ENCODE measurements at places on chromosomes 3 and 15.
A peak's percentile ranks its signal among the peaks of the same experiment; 100 is the strongest.

DNA sequence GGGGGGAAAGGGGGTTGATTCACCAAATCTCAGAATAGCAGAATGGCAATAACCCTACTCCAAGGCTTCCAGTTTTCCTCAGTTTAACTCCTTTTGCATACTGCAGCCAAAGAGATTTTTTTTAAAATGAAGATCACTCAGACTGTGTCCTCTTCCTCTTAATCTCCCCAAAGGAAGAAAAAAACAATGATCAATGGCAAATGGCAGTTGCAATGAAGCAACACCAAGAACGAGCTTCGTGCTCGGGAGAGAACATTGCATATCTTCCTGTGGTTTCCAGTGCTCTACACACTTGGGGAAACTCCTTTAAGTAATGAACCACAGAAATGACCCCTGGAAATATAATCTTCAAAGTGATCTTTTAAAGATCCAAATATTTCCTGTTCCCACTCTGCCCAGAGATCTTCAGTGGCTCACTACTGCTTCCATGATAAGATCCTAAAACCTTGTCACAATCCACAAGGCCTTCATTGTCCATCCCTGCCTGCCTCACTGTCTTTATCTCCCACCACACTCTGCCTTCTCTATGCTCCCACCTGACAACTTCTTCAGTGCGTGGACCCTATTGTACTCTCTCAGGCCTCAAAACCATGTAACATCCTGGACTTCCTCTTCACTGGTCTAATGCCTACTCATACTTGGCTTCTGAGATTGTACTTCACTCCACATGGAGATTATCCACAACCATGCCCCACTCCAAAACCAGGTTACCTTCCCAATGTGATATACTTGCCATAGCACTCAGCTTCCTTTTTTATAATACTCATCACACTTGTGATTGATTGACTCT, 394.8 kb downstream of the FHIT start:
- DNase-seq: no peak

GRCh38 chr3:152151216-152151876, 117.4 kb upstream of the MBNL1 start:
- no peak for DNase-seq

DNA sequence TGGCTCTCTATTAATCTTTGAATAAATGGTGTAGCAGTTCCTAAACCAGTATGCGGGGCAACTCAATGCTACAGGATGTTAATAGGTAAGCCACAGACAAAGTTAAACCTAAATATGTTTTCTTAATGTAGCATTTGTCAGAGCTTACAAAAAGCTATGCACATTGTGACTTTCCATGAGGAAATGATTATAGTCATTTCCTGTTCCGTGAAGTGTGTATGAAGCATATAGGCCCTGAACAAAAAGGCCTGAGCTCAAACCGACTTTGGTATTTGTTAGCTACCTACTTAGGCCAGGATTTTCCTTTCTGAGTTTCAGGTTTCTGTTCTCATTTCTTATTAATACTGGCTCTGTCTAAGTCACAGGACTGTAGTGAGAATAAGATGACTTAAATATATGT, 14.2 kb downstream of the ZNF80 start:
- no peak for DNase-seq

DNA sequence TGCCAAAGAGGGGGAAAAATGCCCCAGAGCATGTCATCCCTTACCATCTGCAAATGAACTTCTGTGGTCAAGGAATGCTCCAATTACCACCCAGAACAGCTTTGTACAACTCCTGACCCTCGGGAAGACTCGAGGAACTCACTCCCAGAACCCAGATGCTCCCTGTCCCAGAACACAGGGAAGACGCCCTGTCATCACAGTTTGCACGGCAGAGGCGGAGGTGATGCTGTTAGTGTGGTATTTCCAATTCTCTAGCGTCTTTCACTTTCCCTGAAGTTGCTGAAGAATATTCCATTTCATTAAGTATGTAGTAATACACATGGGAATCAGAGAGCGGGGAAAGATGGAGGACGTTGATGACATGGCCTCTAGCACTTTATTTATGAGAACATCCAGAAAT, 193.7 kb downstream of the TIGIT start:
- DNase-seq: no peak

GRCh38 chr3:120604784-120605183, 8.6 kb downstream of the NDUFB4 start:
- DNase-seq: no peak

DNA sequence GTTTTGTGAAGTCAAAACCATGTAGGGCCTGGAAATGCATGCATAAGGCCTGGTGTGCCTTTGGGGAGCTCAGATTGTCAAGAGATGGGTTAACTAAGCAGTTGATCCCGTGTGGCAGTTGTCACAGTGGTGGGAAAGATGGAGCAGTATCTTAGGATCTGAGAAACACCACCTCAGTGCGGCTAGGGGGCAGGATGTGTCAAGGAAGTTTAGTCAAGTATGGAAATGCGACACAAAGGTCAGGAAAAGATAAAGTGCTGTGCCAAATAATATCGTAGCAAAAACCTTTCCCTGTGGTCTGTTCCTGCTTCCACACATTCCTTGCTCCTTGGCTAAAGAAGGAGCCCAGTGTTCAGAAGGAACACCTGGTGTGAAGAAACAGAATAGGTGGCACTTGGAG, 396.4 kb downstream of the EDEM1 start:
- no peak for DNase-seq

DNA sequence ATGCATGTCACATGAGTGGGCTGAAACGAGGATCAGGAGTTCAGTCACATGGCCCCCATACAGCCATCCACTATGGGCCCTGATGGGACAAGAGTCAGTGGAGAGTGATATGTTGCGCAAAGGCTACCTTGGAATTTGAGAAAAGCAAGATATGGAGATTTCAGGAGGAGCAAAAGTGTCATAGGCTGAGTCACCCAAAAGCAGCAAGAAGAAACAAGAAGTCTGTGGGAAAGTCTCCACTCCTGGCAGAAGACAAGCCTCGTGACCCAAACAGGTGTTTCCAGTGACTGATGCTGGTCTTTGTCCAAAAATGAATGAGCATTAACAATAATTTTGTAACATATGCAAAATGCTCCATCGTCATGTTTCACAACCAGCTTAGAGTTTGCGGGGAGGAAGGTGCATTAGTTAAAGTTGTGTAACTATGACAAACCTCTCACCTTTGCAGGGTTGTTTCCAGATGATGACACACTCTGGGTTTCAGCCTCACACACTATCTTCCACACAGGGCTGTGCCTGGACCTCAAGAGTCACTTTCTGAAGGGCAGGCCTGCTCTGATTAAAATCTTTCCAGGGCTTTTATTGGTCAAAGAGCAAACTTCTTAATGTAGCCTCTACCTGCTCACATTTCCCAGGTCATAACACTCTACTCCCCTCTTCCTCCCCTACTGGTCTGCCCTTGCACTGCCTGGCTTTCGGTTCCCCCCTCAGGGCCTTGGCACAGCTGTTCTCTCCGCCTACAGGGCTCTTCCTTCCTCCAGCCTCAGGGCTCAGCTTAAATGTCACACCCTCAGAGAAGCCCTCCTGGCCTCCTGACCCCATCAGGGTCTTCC, 3.9 kb upstream of the DNASE1L3 start:
- DNase-seq: peak; percentile 28

- DNase-seq: no peak
Observed at GRCh38 chr15:63353887-63354286, 27.8 kb downstream of the CA12 start.

GRCh38 chr3:30308131-30308530, 298.3 kb upstream of the TGFBR2 start:
- DNase-seq: no peak

GRCh38 chr3:110123946-110124345, 786.6 kb upstream of the DPPA4 start:
- DNase-seq: no peak

GRCh38 chr3:46538803-46539442, 27.2 kb downstream of the LRRC2 start:
- DNase-seq: peak; percentile 45

- peak; percentile 59 for DNase-seq
Observed at GRCh38 chr3:50324351-50325112, 2.0 kb upstream of the HYAL2 start.

- DNase-seq: no peak
Observed at GRCh38 chr3:56796202-56796601, 5.5 kb downstream of the ARHGEF3 start.

DNA sequence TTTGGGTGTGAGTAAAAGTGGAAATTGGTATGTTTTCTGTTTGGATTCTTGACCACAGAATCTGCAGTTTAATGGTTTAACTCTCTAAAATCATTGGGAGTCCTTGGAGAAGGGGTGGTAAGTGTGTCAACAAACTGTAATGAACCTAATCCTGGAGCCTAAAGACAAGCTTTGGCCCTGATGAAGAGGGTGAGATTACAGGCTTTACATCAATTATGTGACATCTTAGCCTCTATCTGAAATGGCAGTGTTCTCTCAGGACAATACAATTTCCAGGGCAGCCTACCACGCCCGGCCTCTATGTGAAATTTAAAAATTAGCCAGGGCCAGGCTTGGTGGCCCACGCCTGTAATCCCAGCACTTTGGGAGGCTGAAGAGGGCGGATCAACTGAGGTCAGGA, 4.3 kb upstream of the PKM start:
- no peak for DNase-seq

DNA sequence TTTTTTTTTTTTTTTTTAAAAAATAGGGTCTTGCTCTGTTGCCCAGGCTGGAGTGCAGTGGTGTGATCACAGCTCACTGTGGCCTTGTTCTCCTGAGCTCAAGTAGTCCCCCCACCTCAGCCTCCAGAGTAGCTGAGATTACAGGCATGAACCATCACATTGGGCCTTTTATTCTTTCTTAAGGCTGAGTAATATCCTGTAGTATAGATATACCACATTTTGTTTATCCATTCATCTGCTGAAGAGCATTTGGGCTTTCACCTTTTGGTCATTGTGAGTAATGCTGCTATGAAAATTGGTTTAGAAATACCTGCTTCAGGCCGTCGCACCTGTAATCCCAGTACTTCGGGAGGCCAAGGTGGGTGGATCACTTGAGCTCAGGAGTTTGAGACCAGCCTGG, 42.6 kb downstream of the PAQR5 start:
- DNase-seq: no peak

- DNase-seq: no peak
Observed at GRCh38 chr15:78925956-78926743, 18.7 kb downstream of the CTSH start.

- no peak for DNase-seq
Observed at GRCh38 chr3:70861855-70862254, 549.4 kb upstream of the MDFIC2 start.

DNA sequence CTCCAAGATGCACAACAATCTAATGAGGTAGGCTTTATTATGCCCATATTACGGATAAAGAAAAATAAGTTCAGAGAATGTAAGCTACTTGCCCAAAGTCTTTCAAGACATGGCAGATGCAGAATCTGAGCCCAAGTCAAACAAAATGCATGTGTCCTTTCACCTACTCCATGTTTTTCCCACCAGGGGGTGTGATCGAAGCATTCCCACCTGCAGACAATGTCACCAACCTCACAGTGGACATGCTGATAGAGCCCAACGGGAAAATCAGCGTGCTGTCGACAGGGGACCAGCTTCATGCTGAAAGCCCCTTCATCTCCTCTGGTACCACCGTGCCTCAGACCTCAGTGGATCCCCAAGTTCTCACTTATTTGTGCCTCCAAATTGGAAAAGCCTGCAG, 99.8 kb upstream of the C15orf61 start:
- DNase-seq: no peak

GRCh38 chr15:75200391-75200764, 1.3 kb upstream of the C15orf39 start:
- no peak for DNase-seq
